ENCODE measurements at places on chromosomes 2 and 18. TPM values are rescaled to one million over a fixed set of nuclear protein-coding genes. Genes with fewer than 3 reads are reported as not detected.

The PLGLB1 gene
- total RNA-seq: 3.1 TPM

The TXNDC2 gene
- total RNA-seq: not detected

The EFEMP1 gene
- total RNA-seq: 293 TPM

The LBX2 gene
- 3.6 TPM for total RNA-seq

The MGAT4A gene
- total RNA-seq: 69.6 TPM

- peak; percentile 29 for DNase-seq
These were observed 299.0 kb downstream of the NDUFA10 start for GRCh38 chr2:239726091-239726591.

- no peak for DNase-seq
These were observed 11.7 kb downstream of the CABLES1 start for GRCh38 chr18:23146861-23147469.

DNA sequence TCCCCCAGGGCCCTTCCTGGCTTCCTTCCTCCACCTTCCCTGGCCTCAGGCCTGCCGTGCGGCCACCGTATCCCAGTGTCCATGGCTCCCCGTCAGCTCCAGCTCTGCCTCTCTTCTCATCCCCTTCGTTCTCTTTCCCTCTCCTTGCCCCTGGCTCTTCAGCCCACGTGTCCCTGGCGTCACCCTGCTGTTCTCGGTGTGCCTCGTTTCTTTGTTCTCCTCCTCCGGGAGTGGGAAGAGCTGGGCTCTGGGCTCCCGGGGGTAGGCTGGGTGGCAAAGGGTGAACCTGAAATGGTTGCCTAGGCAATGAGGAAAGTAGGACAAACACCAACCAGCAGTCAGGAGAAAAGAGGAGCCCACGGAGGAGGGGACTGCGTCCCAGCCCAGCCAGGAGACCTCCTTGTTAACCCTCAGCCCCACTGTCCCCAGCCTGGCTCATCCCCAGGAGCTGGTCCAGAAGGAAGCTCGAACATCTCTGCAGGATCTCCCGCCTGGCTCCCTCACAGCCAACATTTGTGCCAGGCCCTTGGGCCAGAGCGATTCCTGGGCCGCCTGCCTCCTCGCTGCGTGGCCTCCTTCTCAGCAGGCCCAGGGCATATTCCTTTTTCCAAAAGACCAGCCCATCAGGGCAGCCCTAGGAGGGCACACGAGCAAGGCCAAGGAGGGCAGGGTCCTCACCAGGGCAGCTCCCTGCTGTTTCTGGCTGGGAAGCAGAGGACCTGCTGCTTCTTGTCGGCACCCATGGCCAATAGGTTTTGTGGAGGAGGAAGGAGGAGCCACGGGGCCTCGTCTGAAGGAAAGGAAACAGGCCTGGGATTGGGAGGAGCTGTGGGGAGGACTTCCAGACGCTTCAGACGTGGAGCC lies 30.9 kb upstream of the DNMT3A start:
- DNase-seq: no peak

GRCh38 chr2:68487773-68488355 lies 20.5 kb downstream of the APLF start:
- DNase-seq: no peak

DNA sequence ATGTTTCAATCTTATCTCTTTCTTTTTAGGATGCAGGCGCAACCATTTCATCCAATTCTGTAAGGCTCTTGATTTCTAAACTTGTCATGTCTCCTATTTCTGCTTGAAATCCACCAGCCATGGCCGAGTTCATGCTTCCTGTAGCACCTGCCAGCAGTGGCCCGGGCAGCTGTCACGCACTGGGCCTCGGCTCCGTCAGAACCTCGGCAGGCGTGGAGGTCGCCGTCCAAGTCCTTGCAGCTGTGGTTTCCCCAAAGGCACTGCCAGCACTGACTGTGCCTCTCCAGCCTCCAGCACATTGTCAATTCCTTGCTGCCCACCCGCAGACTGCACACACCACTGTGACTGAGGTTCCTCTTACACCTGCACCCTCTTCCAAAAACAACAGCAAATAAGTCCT lies 188.7 kb upstream of the SALL3 start:
- peak; percentile 16 for DNase-seq

- DNase-seq: no peak
These were observed 330.2 kb downstream of the DSC3 start for GRCh38 chr18:30712383-30712782.

DNA sequence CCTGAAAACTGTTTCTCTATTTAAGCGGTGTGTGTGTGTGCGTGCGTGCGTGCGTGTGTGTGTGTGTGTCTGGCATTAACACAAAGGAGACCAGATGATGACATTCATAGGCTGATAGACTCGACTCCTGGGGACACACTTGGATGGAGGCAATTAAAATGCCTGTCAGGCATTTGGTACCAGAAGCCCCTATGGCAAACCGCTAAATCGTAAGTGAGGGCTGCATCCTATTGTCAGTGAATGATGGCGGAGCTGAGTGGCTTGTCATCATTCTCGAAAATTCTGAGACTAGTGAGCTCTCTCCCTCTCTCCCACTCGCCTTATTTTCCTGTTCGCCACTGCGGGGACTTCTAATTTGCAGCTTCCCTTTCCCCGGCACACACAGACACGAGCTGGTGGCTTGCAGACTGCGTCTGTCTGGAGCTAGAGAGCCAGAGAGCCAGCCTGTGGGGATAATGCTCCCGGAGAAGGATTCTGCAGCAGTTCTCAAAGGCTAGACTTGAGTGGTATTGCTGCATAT lies 155.4 kb downstream of the MAP2 start:
- DNase-seq: no peak

DNA sequence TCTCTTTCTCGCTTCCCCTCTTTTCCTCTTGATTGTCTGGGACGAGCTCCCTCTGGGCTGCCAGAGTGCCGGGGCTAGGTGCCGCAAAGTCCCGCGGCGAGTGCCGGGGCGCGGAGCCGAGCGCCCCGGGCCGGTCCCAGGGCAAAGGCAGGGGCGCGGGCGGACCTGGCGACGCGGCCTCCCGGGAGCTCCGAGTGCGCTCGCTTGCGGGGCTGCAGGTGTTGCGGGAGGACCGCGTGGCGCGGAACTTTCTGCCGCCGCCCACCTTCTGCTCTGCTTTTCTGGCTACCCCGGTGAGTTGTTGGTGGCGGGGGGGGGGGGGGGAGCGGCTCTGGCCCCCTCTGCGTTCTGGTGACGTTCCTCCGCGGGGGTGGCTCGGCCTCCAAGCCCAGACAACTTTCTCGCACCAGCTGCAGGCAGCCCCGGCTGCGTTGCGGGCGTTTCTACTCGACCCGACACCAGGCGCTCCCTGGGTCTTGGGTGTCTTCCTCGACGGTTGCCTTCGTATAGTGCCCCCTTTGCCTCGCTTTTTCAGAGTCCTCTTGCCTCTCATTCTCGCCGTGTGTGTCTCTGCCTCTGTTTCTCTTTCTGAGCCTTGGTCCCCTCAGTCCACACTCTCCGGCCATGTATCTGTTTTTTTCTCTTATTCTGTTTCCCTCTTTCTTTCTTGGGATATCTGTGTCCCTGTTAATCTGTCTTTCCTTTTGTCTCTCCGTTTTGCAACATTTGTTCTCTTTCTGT lies 759 bp downstream of the GALNT13 start:
- peak; percentile 76 for DNase-seq

GRCh38 chr18:36786686-36787085 lies 42.1 kb downstream of the TPGS2 start:
- no peak for DNase-seq

DNA sequence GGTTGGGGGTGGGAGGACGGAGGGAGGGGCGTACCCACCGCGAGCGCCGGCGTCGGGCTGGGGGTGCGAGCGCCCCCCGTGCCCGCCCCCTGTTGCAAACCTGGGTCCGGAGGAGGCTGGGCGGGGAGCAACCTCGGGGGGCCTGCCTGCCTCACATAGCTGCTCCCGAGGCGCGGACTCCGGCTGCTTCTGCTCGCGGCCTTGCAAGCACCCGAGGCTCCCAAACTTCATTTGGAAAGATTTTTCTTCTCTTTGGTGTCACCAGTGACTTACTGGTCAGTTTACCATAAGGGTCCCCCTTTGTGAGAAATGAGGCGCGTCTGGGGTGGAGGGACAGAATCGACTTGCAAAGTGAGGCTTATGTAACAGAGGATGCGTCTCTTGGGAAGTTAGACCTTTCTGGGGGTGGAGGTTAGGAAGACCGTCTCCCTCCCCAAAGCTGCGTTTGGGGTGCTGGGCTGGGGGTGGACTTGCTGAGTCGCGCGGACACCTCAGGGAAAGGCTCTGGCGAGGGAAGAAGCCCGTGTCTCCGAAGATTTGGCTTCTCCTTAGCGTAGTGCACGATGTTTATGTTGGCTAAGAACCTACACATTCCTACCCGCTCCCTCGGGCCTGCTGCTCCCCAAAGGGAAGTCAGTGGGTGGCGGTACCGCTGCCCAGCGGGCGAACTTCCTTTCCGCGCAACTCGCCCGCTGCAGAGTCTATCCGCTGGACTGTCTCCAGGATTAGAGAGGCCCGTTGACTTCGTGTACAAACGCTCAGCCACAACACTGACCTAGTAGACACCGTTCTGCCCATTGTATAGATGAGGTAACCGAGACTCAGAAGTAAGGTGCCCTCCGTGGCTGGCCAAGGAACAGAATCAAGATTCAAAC lies 559 bp downstream of the TMEM37 start:
- peak; percentile 76 for DNase-seq

DNA sequence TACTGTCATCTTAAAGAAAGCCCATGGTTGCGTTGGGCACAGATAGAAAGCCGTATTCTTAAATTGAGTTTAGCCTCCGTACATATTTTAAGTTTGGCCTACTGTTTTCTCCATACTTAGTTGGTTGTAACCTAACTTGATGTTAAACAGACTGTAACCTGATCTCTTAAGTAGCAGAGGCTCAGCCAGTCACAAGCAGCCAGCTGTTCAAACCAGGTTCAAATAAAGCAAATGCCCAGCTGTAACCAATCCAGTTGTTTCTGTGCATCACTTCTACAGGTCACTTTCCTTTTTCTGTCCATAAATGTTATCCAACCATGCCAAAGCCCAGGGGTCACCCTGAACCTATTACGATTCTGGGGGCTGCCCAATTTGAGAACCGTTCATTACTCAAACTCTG lies 10.0 kb upstream of the THADA start:
- no peak for DNase-seq

GRCh38 chr18:62457877-62458276 lies 64.9 kb upstream of the ZCCHC2 start:
- DNase-seq: no peak

- peak; percentile 46 for DNase-seq
These were observed 255.2 kb downstream of the ACKR3 start for GRCh38 chr2:236824836-236825235.
